IPS DF 19.7 (cell line): ENCODE measurements at places on chromosomes 2 and 18.

GRCh38 chr2:144996225-144996795 lies 476.4 kb upstream of the ZEB2 start:
- no peak for DNase-seq

GRCh38 chr2:40746191-40746590 lies 294.3 kb upstream of the SLC8A1 start:
- no peak for DNase-seq

GRCh38 chr2:218083352-218083676 lies 14.3 kb downstream of the RUFY4 start:
- no peak for DNase-seq

- DNase-seq, result no peak
These were observed 317.5 kb upstream of the RAB6C start for GRCh38 chr2:129661935-129662334.

DNA sequence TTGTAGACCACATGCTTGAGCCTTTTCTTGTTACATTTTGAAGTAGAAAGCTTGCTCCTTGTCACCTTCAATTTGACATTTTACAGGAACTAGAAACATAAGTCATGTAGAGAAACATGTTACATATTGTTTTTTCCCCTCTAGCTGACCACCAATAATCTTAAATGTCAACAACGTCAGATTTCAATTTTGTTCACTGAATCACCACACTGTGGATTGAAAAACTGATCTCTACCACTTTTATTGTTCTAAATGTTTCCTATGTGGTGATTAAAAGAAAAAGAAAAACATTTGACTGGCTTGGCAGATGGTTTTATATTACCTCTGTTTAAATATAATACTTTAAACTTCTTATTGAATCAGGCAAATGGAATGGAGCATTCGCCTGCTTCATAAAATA lies 87.7 kb downstream of the DSEL start:
- DNase-seq, result no peak

DNA sequence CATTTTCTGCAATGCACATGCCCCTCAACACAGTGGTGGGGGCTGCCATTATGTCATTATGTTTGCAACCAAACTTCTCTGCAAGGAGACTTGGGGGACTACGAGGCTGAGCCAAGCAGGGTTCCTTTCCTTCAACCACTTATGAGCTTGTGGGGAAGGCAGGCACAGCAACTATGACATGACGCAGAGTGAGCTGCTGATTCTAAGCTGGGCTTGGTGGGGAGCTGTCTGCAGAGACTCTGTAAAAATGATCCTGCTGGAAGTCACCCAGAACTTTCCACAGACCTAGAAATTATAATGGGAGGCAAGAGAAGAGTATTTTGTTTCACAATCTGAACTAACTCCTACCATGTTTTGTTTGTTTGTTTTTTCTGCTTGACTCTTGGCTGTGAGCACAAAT lies 55.6 kb downstream of the INPP5D start:
- no peak for DNase-seq

- no peak for DNase-seq
These were observed 43.9 kb downstream of the ACSL3 start for GRCh38 chr2:222904557-222905258.

DNA sequence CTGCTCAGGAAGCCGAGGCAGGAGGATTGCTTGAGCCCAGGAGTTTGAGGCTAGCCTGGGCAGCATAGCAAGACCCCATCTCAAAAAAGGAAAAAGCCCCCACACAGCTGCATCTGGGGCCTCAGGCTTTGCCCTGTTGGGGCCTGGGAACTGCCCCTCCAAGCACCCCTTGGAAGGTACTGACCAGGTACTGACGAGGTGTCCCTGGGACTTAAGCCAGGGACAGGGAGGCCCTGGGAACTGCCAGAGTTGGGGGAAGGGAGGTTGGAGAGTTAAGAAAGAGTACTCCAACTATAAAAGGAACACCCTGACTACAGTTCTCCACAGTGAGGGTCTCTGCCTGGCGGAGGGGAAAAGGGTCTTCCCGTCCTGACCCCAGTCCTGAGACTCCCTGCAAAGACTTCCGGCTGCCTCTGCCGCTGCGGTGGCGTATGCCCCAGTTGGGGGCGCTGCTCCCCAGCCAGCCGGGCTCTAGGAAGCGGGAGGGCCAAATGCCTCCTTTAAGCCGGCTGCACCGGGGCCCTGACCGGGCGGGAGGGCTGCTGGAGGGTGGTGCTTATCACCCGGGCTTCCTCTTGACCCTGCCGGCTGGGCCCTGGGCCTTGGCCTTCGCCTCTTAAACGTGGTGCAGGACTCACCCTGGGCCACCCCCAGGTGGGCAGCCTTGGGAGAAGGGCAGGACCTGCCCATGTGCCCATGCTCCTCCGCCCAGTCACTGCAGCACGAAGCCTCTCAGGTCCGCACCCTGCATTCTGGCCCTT lies 12.8 kb downstream of the SLC30A3 start:
- DNase-seq, result no peak

DNA sequence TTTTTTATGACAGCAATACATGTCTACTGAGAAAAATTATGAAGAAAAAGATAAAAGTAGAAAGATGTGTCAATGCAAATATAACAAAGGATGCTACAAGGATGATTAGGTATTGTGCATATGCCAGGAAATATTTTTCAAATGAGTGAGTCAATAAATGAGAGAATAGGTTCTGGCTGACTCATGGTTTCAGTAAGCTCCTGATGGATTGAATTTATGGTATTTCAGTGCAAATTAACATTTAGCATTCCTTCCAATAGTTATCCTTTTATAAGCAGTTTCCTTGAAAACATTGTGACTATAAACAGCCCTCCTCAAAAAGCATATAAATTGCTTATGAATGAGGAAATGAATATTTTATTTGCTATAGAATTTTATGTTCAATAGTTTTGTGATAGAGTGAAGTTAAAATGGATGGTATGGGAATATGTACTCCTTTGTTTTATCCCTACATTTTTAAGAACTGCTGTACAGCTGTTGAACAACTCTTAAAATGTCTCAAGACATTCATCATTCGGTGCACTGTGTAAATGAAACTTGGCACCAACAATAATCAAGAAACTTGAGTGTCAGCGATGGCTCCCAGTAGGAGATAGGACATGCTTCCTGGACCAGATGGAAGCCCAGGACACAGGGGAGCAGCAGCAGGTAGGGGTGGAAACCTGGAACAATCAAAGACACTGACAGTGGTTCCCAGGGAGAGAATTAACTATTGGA lies 144.7 kb downstream of the PMAIP1 start:
- no peak for DNase-seq

- no peak for DNase-seq
These were observed 14.6 kb downstream of the CXCR1 start for GRCh38 chr2:218152172-218152571.

DNA sequence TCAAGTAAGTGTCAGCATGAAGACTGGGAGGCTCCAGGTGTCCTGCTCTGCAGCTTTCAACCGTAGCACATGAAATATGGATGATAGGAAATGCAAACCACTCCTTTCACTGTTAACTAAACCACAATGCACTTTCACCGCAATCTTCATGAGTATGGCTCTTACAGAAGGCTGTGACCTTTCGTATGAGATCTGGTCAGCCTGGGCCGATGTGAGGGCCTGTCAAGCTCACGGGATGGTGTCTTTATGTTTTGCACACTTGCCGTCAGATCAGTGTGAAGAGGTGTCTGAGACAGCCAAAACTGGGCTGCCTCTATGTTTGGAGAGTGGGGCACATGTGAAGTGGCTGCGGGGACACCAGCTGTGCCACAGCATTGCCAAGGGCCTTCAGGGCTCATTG lies 62.8 kb upstream of the AFF3 start:
- no peak for DNase-seq

DNA sequence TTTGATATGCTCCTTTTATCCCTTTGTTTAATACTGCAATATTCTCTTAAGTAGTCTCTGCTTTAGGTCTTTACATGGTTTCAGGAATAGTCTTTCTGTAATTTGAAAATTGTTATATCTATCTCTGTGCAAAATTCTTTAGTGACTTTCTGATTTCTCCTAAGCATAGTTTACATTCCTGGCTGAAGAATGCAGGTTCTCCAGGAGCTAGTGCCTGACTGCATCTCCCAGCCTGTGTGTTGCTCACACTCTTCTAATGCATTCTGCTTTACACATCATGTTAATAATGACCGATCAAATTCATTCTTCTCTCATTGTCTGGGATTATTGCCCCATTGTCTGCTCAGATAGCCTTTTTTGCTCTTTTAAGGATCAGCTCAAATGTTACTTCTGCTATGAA lies 1349.2 kb downstream of the DSC3 start:
- DNase-seq, result no peak

GRCh38 chr2:120804459-120804858 lies 68.8 kb downstream of the GLI2 start:
- no peak for DNase-seq

GRCh38 chr2:133952420-133952819 lies 301.5 kb upstream of the MGAT5 start:
- no peak for DNase-seq

GRCh38 chr18:10546557-10547300 lies 20.9 kb downstream of the NAPG start:
- no peak for DNase-seq

GRCh38 chr2:19897623-19898245 lies 4.0 kb downstream of the TTC32 start:
- DNase-seq, result no peak

- DNase-seq, result no peak
These were observed 425.1 kb downstream of the CBLN2 start for GRCh38 chr18:72119082-72119481.

- peak; percentile 40 for DNase-seq
These were observed 71.3 kb upstream of the NRXN1 start for GRCh38 chr2:51103205-51103604.

DNA sequence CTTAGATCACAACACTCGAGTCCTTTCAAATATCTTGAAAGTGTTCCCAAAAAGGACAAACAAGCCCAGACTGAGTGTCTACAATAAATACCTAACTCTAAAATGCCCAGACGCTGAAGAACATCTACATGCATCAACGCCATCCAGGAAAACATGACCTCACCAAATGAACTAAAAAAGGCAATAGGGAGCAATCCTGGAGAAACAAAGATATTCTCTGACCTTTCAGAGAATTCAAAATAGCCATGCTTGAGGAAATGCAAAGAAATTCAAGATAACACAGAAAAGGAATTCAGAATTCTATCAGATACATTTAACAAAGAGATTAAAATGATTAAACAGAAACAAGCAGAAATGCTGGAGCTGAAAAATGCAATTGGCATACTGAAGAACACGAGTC lies 61.2 kb upstream of the CHN1 start:
- DNase-seq, result no peak

DNA sequence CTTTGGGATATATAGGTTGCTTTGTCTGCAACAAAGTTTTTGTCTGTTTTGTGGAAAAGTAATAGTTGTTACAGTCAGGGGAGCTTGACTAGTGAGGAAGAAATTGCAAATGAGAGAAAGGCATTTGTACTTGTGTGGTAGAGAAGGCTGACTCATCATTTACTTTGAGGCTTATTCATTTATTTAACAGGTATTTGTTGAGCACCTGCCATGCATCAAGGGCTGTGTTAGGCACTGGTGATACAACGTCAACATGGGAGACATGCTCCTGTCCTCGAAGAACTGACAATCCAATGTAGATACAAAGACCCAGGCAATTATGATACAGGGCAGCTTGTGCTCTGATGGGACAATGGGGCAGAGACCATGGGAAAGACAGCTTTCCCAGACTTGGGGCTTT lies 79.5 kb downstream of the UPP2 start:
- DNase-seq, result no peak

DNA sequence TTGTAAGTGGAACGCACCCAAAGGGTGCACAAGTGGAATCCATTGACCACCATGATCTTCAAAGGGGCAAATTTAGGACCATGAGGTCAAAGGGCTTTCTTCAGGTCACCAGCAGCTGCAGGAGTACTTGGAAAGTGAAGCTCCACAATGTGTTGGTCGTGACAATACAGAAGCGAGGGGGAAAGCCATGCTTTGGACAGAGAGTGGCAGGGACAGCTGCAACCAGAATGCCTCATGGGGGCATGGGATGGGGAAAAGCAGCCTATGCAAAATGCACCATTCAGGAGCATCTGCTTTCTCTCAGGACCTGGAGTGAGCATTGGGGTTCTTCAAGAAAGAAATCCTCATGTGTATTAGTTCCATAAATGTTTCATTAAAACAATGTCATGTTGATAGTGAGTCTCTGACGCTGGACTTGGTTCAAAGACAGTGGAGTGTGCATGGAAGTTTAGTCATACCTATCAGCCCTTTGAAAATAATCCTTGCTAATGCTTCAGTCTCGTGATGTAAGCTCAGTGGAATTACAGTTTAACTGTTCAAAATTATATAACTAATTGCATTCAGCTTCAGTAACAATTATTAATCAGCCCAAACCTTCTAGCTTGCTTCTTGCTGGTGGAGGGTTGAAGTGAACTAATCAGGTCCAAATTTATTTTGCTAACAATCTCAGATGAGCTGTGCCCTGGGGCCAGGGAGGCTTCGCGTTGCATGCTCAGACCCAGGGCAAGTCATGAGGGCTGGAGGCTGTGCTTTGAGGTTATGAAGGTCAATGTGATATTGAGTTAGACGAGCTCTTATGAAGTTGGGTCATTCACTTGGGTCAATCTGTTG lies 41.6 kb downstream of the ACKR3 start:
- DNase-seq, result no peak

DNA sequence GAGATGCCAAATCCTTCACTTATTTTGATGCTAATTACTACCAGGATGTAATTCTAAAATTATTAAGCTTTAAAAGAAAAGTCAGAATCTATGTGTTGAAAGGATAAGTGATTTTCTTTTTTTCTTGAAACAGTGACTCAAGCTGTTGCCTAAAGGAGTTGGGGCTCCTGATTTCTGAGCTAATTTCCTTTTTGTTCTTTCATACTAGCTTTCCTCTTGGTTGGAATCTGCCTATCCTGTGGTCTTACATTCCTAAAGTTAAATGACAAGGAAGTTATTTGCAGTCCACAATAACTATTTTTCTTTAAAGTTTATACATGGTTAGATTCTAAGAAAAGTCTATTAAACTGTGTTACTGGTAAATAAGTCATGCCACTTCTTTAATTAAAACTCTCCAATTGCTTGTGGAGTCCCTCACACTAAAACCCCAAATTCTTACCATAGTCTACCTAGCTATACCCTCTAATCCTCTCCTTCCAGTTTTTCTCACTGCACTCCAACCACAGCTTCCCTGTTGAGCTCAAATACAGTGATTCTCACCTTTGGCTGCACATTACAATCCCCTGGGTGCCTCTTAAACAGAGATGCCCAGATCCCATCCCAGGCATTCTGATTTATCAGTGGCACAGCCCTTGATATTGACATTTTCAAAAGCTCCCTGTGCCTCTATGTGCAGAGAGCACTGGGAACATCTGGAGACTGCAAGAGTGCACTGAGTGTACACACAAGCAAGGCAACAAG lies 63.3 kb upstream of the EFEMP1 start:
- DNase-seq, result no peak

DNA sequence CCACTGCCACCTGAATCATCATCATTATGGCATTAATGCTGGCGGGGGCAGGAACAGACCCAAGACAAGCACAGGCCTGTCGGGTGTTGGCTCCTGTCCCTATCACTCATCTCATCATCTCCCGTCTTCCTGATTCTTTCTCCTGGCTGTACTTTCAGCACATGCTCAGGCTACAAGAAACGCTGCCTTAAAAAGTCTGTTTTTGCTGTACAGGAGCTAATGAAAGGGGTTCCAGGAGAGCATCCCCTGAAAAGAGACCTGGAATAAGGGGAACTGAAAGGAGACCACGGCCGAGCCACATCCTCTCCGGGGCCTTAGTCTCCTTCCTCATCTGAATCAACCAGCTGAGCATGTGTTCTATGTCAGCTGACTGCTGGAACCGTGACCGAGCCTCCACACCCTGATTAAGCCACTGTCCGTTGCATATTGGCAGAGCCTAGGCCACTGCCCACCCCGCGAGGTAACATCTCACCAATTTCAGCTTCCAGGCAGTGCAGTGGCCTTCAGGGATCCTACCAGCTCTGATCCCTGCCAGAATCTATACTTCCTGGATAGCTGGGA lies 62.6 kb downstream of the DNMT3A start:
- no peak for DNase-seq

GRCh38 chr18:7269942-7270341 lies 39.1 kb downstream of the LRRC30 start:
- DNase-seq, result no peak
